GM06990 (cell line): ENCODE measurements at places on chromosomes 3 and 15.

DNA sequence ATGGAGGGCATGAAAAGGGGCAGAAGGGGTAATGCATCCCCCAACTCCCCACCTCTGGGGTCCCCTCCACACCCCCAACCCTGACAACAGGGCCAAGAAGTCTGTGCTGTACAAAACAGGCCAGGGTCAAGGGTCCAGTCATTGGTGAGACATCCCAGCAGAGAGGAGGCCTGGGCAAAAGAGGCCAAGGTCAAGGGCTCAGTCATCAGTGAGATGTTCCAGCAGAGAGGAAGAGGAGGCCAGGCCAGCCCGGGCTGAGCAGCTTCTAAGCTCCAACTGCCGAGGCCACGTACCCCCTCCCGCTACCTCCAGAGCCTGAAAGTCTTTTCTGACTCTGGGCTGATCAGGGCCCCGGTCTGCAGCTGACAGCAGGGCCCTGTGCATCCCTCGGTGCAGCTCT, 52.4 kb downstream of the LHFPL4 start:
- DNase-seq, result no peak

DNA sequence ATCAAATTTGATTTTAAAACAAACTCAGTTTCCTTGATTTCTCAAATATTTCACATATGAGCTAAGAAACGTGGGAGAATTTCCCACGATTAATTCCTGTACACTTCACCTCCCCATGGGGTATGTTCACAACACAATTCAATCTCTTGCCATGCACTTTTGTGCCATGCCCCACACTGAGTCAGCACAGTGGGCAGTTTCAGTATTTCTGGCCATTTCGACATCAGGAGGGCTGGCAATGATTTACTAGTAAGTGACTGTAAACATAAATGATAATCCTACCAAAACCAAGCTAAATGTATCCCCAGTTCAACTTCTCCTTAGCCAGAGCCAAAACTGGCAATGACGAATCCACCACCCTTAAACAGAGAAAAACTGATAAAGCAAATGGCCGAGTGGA, 293.6 kb downstream of the FGF12 start:
- DNase-seq, result no peak

DNA sequence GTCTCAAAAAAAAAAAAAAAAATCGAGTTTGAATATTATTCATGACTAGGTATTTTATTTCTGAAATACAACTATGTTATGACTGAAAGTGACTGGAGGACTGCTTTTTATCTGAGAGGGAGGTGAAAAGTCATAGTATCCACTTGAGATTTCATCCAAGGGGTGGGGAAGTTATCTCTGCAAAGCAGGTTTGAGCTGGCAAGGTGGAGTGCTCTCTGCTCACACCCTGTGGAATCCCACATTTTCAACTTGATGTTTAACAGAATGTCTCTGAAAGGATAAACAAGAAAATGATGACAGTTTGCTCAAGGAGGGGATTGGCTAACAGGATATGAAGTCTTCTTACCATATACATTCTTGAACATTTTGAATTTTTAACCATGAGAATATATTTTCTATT, 27.3 kb upstream of the SEC62 start:
- no peak for DNase-seq

DNA sequence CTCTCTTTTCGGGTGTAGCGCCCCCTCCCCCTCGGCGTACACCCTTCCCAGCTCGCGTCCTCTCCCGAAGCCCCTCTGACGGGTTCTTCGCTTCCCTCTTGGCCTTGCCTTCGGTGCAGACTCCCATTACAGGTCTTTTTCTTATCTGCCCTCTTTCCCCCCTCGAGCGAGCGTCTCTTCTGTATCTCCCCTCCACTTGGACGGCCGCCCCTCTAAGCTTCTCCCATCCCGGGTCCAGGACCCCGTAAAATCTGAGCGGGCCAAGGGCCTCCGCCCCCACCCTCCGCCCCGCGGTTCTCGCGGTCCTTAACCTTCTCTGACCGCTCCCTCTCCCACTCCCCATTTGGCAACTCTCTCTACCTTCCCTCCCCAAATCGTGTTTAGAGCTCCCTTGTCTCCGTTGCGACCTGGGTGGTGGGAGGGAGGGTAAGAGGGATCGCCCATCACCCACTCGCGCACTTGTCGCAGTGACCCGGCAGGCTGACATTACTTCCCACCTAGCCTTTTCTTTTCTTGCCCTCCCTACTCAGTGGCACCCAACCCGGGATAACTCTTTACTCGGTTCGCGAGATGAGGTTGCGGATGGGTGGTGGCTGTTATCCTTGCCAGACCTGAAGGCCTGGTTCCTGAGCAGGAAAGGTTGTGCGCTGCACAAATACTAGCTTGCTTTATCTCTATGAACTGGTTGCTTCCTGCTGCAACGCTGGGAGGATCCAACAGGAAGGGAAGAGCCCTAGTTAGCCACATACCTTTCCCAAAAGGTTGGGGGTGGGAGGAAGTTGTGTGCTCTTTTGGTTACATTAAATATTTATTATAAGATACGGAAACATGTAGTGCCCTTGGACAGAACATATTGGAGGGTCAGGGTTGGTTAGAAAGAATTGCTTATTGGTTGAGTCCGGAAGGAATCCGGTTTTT, 922 bp downstream of the RAB11A start:
- peak; percentile 46 for DNase-seq

DNA sequence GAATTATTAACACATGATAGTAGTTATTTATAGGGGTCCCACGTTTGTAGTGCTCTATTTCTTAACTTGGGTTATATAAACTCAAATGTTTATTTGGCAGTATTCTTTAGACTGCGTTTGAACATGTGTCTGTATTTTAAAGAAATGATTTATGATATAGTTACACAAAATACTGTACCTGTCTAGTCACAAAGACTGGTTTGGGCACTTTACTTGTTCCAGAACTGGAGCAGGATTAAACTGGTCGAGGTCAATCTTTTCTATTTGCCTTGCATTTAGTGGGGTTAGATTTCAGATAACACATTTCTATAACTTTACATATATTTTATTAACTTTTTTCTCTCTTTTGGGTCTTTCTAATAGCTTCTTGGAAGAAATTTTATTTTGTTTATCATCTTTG, 39.5 kb downstream of the HACD3 start:
- DNase-seq, result no peak

DNA sequence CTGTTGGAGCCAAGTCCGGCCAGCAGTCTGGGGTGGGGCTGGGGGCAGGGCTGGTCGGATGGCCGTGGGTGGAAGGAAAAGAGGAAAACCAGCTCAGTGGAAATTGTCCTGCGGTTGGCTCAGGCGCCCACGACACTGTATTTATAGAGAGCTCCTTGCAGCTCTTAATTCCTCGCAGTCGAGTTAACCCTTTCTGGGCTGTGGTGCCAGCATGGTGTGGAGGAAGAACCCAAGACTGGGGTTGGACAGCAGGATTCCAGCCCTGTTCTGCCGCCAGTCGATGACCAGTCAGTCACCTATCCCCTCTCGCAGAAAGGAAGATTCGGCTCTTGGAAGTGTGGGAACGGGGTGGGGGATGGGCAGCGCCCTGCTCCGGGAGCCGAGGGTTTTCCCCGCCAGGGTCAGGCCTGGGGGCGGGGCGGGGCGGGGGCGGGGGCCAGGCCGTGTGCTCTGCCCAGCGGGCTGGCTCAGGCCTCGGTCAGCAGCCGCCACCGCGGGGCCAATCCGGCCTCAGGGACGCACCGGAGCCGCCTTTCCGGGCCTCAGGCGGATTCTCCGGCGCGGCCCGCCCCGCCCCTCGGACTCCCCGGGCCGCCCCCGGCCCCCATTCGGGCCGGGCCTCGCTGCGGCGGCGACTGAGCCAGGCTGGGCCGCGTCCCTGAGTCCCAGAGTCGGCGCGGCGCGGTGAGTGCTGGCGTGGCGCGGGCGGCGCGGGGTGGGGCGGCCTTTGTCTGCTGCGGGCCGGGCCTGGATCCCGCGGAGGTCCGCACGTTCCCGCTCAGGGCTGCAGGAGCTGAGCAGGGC, at the start of gene CD276:
CD276 (plus strand) TSS at position 607 of the 804 bp plus-strand sequence. CDS start 15,257 bp downstream, outside the sequence.
- DNase-seq, result no peak

DNA sequence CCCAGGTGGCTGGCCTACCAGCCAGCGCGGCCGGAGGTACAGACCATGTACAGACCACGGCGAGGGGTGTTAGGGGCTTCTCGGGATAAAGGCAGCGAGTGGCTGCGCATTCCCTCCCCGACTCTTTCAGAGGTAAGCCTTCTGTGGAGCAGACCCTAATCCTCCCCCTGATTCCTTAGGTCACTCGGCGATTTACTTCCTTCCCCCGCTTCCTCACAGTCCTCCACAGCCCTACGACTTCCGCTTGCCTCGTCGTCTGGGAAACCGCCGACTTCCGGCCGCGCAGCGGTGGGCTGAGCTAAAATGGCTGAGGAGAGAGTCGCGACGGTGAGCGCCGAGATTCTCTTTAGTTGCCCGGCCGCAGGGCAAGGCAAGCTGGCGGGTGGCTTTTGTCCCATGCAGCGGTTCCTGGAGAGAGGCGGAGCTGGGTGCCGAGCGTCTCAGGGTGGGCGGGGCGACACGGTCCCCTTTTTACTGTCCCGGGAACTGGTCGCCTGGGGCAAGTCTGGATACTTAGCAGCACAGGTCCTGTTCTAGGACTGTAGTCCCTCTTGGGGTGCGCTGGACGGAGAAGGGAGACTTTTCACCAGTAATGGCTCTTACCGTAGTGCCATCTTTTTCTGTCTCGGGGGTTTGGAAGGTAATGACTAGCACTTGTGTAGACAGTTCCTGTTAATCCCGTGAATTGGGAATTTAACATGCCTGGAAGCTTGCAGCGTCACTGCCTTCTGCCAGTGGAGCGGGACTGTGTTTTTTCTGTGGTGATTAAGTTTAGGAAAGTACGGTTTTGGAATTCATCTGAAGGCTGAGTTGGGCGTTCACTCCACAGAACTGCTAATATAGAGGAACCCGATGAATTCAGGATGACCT, at the start of the genes BBS4 and HIGD2B:
BBS4 (plus strand) TSS at position 283 of the 870 bp plus-strand sequence; CDS start at position 304, 21 bp downstream.
HIGD2B (minus strand) TSS at position 258 of the 870 bp plus-strand sequence. CDS start 9,808 bp downstream, outside the sequence.
- DNase-seq, result peak; percentile 89

GRCh38 chr3:184796551-184796950, 15.4 kb upstream of the VPS8 start:
- no peak for DNase-seq

DNA sequence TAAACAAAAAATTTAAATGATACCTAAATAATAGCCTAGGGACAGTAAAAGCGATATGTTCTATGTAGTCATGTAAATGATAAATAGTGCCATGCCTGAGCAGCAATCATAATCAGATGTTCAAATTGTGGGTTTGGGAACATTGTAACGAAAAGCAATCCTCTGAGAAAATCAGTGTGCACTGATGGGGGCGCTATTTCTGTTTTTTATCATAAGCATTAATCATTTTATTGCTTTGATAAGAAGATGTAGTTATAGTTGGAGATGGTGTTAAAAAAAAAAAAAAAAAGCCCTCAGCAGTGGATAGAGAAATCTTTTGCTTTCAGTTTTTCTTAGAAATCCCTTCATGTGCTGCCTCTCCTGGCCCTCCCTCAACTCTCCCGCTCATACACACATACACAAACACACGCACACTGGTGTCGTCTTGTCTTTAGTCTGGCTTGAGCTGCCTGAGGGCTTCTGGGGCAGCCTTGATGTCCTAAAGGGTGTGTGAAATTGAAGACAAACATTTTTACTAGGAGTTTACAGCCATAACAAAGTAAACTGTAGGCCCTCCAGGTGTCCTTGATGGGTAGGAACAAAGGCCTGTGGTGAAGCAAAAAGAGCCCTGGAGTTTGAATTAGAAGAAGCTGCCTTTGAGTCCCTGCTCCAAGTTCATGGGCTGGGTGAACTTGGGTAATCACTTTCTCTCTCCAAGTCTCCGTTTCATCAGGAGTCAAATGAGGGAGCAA, 428.1 kb downstream of the SOX2 start:
- no peak for DNase-seq

DNA sequence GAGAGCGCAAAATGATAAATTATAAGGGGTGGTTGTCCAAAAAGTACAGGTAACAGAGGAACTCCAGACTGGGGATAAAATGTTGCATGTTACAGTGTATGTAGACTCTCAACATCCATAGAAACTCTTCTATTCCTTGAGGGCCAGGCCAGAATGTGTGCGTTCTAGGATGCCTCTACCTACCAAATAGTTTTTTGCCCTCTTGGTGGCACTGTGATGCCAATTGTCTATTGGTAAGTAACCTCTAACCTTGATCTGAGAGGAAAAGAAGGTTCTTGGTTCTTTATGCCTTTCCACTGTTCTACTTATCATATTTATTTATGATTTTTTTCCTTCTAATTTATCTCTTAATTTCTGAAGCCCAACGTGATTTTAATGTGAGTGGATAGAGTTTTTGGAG, 424.6 kb downstream of the GRM7 start:
- no peak for DNase-seq

GRCh38 chr3:78882251-78882650, 885.5 kb downstream of the ROBO1 start:
- DNase-seq, result no peak
